ENCODE measurements at places on chromosomes 1 and 21.

DNA sequence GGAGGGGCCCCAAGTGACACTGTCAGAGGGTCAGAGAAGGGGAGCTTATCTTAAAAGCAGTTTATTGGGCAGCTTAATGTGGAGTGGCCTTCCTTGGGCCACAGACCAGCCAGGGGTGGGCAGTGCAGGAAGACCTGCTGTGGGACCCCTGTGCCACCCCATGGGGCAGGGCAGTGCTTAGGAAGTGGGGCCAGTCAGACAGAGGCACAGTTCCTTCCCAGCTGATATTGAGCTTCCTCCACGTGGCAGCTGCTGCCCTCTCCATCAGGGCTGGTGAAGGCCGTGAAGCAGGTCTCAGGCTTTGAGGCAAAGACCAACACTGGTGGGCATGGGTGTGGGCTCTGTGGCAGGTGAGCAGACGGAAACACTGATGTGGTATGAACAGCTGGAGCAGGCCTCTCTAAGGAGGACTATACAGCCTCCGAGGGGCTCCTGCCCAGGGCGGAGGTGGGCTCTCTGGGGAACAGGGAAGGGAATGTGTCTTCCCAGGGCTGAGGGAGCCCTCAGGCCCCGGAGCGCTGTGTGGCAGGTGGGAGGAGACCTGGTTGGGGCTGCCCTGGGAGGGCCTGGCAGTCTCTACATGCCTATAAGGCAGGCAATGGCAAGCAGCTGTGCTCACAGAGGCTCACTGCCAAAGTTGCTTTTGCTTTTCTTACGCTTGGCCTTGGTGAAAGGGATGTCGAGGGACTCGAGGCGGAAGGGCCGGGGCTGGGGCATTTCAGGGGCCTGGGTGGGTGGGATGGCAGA lies 3.0 kb upstream of the DDOST start:
- no peak for DNase-seq

DNA sequence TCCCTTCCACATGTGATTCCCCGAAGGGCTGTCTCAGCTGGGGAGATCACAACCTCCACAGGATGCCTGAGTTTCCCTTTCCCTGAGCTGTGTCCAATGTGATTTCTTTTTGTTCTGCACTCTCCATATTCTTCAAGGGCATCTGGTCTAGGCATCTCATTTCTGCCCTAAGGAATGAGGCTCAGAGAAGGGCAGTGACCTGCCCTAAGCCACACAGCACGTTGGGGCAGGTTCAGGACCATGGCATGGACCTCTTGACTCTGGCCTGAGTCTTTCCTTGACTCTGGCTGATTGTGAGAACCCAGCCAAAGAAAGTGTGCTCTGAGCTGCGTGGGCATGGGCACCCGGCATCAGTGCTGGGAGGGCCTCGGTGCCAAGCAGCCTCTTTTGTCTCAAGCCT lies 590.3 kb downstream of the PTPRU start:
- no peak for DNase-seq

DNA sequence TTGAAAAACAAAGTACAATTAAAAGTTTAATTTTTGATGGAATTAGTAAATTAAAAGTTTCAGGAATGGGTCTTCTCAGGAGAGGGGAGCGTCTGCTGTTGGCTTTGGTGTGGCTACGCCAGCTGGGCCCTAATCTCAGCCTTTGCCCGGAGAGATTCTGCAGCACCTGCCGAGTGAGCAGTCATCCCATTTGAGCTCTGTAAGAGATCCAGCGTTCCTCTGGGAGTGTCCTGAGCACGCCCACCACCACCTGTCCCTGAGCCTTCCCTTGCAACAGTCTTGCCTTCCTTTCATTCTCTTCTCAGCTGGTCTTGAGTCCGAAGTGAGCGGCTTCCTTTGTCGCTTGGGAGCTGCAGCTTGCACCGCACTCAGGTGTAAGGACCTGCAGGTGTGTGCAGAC lies 263.1 kb downstream of the CAMTA1 start:
- no peak for DNase-seq

- no peak for DNase-seq
Measured at GRCh38 chr1:19163261-19163660, 46.8 kb downstream of the UBR4 start.

GRCh38 chr1:13492711-13493110 lies 21.1 kb downstream of the LRRC38 start:
- no peak for DNase-seq

GRCh38 chr1:188857526-188858087 lies 1620.1 kb downstream of the BRINP3 start:
- DNase-seq = no peak

GRCh38 chr1:88873737-88874349 lies 17.5 kb downstream of the GTF2B start:
- no peak for DNase-seq

DNA sequence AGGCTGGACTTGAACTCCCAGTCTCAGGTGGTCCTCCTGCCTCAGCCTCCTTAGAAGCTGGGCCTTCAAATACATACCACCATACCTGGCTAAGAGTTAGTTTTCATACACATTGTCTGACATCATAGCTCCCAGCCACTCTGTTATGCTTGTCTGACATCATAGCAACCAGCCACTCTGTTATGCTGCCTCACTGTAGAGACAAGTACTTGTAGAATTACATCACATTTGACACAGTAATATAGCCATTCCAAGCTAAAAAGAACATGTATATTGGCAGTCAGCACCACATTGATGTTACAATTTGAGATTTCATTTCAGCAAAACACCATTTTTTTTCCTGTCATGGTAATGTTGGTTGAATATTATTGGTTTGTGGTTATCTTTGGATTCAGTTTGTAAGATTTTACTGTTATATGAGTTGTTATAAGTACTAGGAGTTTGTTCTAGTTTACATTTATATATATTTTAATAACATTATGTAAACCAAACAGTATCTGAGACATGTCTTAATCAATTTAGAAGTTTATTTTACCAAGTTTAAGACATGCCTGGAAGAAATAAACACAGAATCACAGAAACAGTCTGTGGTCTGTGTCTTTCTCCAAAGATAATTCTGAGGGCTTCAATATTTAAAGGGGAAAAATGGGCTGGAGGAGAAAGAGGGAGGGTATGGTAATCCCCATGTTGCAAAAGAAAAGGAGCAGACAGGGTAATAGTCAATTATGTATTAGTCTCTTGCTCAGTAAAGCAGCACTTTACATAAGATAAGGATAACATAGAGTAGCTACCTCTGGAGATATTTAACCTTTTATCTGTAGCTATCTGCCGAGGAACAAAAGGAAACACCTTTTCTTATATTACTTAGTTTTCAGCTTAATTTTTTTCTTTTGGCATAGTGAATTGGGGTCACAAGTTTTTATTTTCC lies 43.0 kb downstream of the XPR1 start:
- DNase-seq = no peak

- no peak for DNase-seq
Measured at GRCh38 chr21:42040411-42041180, 30.4 kb upstream of the ZBTB21 start.

DNA sequence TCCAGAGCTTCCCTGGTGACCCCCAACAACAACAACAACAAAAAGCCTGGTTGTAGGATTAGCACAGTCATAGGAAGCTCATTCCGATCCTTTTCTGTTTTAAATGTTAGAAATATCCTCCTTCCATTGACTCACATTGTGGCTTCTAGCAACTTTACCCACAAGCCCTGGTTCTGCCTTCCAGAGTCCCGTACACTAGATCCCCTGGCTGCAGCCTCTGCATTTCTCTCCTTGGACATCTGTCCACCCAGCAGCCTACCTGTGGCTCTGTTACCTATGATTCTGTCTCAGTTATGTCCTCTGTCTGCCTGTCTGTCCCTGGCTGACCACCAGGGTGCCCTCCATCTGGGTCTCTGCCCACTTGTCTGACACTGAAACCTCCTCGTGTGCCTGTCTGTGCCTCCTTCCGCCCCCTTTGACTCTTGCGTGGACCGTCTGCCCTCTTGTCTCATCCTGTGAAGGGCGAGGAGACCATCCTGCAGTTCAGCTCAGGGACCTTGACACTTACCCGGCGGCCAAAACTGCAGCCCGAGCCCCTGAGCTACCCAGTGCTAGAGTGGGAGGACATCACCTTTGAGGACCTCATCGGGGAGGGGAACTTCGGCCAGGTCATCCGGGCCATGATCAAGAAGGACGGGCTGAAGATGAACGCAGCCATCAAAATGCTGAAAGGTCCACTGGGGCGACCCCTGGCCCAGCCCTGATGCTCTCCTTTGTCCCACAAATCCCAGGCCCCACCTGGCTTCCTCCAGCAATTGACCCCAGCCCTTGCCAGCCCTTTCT lies 16.1 kb downstream of the TIE1 start:
- DNase-seq = no peak

DNA sequence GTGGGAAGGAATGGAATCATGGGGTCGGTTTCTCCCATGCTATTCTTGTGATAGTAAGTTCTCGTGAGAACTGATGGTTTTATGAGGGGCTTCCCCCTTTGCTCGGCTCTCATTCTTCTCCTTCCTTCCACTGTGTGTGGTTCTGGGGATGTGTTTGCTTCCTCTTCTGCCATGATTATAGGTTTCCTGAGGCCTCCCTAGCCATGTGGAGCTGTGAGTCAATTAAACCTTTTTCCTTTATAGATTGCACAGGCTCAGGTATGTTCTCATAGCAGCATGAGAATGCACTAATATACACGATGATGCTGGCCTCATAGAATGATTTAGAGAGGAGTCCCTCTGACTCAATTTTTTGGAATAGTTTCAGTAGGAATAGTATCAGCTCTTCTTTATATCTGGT lies 195.4 kb upstream of the IVNS1ABP start:
- DNase-seq = no peak

DNA sequence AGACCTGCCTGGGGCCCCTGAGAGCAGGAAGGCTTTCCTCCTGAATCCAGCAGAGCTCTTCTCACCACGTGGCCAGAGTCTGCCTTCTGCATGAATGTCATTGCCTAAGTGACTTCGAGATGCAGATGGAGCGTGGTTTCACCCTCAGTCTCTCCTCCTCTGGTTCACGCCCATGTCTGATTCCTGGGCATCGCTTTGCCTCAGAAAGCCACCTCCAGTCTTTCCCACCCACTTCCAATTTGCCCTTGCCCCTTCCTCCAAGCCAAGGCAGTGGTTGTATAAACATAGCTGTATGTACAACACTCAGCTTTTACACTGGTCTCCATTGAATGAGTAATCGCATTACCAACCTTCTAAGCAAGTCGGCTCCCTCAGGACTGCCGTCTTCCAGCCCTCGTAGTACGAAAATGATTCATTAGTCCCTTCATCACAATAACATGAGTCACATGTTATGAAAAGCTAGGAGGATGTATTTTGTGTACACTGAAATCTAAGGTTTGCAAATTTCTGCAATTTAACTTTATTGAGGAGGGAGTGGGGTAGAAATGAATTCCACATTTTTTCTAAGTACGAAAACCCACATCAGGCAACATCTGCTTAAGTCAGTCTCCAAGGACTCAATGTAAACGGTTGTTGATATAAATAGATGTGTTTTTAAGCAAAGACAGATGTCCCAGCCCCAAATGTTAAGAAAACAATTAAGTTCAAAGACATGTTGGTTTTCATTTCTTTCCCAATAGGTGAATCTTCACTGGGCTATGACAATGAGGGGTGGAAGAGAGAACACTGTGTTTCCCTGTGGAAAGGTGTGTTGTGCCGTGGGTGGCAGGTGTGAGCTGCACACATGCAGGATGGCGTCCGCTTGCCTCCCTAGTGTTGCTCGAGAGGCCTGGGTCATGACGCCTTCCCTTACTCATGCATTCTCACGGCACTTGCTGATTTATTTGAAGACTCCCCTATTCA lies 32.3 kb upstream of the ETS2 start:
- DNase-seq = no peak

DNA sequence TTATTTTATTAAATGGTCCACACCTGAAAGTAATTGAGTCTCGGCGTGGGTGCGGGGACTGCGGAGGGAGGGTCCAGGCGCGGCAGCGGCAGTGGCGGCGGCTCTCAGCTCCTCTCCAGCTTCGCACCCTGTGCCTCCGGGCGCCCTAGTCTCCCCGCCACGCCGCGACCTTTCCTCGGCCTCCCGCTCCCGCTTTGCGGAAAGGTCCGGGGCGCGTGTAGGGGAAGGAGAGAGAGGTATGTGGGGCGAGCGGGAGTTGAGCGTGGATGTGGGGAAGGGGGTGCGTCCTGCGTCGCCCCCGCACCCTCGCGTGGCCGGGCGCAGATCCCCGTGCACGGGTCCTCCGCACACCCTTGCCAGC lies 13.4 kb upstream of the ALX3 start:
- DNase-seq = no peak

GRCh38 chr21:31945141-31945540 lies 72.3 kb downstream of the HUNK start:
- no peak for DNase-seq

- DNase-seq = no peak
Measured at GRCh38 chr1:18682375-18682774, 51.7 kb downstream of the PAX7 start.

- DNase-seq = no peak
Measured at GRCh38 chr1:78687914-78688313, 38.3 kb downstream of the IFI44 start.

- no peak for DNase-seq
Measured at GRCh38 chr1:7856345-7856744, 3.5 kb upstream of the UTS2 start.

DNA sequence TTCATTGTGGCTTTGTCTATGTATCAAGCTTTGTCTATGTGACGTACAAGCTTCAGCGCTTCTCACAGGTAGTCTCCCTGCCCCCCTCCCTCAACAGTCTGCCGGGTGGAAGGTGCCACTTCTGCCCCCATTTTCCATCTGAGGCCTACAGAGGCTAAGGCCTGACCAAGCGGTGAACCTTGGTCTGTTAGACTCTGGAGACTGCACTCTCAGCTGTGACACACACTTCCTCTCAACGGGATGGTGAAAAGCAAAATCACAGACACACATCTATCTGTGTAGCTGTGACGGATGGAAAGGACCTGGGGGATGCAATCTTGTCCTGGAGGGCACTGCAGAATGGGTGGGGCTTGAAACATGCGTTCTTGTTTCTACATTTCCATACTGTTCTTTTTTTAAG lies 152.9 kb upstream of the EDN2 start:
- DNase-seq = no peak

DNA sequence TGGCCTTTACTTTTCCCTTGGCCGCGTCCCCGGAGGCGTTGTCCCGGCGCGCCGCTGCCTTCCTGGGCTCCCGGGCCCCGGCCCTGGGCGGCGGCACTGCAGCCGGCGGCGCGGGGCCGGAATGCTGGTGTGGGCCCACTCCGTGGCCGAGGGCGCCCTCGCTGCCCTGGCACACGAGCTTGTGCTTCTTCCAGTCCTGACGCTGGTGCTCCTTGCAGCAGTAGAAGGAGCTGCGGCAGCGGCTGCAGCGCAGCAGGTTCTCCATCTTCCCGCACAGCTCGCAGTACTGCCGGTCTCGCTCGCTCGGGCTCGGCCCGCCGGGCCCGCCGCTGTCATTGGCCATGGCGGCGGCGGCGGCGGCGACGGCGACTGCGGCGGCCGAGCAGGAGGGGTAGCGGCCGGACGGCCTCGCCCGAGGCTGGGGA lies 529 bp downstream of the EGLN1 start:
- DNase-seq = peak; percentile 23

DNA sequence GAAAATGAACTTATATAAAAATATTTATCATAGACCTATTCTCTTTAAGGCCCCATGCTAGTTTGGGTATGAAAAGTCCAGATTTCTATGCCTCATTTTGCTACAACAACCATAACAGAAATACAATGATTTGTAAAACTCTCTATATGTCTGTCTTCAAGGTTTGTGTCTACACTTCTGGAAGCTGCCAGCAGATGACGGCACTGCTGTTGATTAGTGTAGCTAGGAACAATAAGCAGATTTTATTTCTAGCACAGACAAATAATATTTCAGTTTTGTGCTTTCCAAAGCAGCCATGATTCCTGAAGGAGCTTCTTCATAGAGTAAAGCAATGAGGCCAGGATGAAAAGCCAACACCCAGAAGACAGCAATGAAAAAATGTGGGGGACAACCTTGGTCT lies 779.6 kb upstream of the ADGRL2 start:
- DNase-seq = no peak

GRCh38 chr1:65292861-65293593 lies 16.3 kb upstream of the DNAJC6 start:
- no peak for DNase-seq
